SK-N-DZ (cell line): ENCODE measurements at places on chromosomes 4 and X.

- DNase-seq: no peak
These were observed 2.1 kb upstream of the TMEM165 start for GRCh38 chr4:55393461-55394320.

GRCh38 chrX:11765449-11765848 lies 7.4 kb downstream of the MSL3 start:
- no peak for DNase-seq

- DNase-seq: no peak
These were observed 18.4 kb downstream of the PAGE2 start for GRCh38 chrX:55107262-55107661.

GRCh38 chr4:106140601-106141000 lies 175.4 kb downstream of the TBCK start:
- DNase-seq: no peak

DNA sequence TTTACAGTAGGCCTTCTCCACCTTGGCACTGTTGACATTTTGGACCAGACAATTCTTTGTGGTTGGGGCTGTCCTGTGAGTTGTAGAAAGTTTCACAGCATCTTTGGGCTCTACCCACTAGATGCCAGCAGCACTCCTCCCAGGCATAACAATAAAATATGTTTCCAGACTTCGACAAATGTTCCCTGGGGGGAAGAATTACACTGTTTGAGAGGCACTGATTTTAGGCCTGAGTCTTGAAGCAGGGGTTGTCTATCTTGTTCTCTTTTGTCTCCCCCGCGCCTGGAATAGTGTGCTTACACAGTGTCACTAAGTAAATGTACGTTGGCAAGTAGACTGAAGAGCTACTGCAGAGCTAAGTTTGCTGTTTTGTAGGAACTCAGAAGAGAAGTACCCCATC lies 254.4 kb upstream of the BOD1L1 start:
- no peak for DNase-seq

DNA sequence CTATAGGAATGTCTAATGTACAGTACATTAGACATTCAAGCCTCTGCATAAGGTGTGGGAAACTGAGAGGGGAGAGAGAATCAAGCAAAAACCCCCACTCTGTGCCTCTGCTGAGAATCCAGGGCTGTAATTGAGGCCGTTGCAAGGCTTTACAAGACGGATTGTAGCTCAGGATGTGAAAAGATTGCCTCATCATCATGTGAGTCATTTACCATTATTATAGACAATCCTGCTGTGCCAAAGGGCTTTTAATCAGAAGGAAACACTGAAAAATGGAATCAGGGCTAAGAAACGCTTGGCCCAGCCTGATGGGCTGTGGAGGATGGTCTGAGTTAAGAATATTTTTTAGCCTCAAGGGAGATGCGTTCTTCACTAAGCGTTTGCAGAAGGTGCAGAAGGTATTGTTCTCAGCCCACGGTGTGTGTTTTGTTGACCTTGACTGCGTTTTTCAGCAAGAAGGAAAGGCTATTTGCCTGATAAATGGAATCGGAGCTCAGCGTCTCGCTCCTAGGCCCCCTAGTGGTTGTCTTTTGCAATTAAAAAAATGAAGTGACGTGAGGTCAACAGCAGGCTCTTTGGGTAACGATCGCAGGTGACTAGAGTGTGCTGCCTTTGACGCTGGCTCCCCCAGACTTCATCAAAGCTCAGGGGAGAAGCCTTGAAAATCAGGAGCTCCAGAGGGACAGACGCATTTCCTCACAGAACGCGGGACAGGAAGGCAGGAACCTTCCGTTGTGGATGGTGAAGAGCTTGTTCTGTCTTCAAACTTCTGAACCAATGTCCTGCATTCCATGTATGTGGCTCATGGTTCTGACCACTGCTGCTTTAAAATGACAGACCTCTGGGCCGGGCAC lies 18.1 kb upstream of the CHRNA9 start:
- peak; percentile 79 for DNase-seq

- no peak for DNase-seq
These were observed 230.7 kb upstream of the KCNIP4 start for GRCh38 chr4:22179124-22179874.

DNA sequence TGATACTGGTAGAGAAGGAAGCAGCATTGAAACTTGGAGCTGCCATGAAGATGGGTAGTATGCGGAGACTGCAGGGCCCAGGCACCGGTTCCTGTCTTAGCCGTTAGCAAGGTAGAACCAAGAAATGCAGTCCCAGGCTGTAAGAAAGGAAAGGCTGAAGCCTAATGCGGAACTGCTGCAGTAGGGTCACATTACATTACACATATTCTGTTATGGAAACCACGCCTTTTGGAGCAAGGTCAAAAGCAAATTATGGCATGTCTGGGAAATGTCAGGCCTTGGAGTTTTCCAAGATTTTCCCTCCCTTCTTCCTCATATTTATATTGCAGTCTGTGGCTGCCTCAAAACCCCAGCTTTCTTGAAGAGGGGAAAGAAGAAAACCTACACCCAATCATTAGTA lies 204.8 kb upstream of the RASGEF1B start:
- DNase-seq: no peak

GRCh38 chrX:1486177-1486576 lies 33.5 kb upstream of the ASMTL start:
- no peak for DNase-seq

DNA sequence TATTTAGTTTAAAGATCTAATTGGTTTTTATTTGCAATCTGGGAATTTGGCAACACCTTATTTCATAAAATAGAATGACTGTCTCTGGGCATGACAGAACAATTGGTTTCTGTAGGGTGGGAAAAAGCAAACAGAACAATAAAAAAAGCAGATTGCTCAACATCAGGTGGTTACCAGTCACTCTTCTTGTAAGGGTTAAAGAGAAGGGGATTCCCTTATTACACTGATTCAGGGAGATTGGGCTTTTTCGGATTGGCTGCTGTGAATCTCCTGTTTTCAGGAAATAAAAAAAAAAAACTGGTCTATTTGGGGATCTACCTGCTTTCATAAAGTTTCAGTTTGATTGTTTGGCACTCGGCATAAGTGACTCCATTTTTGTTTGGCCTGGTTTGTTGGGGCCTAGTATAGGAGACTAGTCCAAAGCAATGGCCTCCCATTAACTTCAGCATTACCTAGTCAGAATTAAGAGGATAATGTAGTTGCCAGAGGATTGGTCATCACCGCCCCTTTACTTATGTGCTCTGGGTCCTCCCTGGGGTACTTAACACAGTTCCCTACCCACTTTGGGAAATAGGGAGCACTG lies 380.5 kb downstream of the IDS start:
- DNase-seq: no peak

DNA sequence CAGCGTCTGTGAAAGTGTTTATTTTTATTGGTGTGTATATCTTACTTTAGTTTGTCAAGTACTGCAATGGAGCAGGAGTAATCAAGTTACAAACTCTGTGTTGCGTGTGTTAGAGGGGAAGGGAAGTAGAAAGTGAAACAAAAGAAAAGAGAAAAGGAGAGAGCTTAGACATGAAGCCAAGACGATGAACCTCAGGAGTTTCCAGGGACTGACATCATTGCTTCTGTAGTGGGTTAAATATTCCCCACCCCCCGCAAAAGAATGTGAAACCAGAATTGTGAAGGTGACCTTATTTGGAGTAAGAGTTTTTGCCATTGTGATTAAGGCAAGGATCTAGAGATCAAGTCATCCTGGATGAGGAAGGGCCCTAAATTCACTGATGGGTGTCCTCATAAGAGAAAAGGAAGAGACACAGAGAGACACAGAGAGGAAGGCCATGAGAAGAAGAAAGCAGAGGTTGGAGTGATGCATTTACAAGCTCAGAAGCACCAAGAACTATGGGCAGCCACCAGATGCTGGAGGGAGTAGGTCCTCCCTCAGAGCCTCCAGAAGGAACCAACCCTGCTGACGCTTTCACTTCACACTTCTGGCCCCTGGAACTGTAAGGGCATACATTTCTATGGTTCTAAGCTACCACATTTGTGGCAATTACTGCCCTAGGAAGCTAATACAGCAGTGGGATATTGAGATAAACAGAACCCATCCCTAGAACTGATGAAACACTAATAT lies 173.6 kb upstream of the SFRP2 start:
- no peak for DNase-seq

DNA sequence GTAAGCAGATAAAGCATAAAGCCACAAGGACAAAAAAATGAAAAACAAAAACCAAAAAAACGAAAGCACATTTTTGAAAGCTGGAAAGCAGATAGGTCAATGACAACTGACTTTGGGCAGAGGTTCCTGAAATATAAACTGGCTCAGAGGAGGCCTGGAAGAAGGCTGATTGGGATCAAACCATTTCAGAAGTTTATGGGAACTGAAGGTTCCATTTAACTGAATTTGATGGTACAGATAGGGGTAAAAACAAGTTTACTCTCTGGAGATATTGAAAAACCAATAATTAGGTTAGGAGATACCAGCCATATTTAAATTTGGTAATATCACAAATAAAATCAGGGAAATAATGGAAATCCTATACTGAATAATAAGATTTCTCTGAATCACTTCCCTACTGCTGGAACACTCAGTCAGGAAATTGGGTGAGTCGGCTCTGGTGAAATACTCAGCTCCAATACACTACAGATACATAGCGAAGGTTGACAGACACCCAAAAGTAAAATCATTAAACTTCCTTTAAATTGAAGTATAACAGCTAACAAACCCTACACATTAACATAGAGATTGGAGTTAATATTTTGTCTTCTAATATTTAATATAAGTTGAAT lies 1584.3 kb downstream of the STIM2 start:
- DNase-seq: peak; percentile 54

- no peak for DNase-seq
These were observed 7.8 kb downstream of the DOCK11 start for GRCh38 chrX:118503260-118504041.

DNA sequence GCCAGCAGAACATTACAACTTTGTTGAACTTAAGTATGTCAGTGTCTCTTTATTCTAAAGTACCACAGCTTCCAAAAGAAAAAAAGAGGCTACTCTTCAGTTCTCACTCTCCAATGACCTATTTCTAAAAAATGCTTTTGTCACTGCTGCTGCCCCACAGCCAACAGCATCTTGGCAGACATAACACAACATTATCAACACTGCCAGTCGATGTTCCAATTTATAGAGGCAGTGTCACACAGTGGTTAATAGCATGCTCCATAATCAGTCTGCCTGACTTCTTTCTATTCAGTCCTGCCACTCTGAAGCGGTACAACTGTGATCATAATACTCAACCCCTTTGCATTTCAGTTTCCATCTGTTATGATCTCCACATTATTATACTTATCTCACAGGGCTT lies 69.2 kb downstream of the PLS3 start:
- DNase-seq: no peak

- DNase-seq: no peak
These were observed 355.2 kb upstream of the GALNT7 start for GRCh38 chr4:172813359-172813923.

- DNase-seq: no peak
These were observed 17.3 kb upstream of the RBM41 start for GRCh38 chrX:107135965-107136307.

GRCh38 chr4:7411896-7412553 lies 22.7 kb downstream of the PSAPL1 start:
- DNase-seq: no peak

DNA sequence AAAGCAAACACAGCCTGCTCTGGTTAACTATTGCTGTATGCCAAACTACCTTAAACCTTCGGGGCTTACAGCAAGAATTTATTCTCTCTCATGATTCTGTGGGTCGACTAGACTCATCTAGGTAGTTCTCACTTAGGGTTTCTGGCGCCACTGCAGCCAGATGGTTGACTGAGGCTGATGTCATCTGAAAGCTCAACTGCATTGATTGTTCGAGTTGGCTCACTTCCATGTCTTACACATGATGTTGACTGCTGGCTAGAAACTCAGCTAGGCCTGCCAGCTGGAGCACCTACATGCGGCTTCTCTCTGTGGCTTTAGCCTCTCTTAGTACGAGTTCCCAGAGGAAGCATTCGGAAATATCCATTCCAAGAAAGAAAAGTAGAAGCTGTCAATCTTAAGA lies 103.2 kb downstream of the SRPX start:
- DNase-seq: no peak

- no peak for DNase-seq
These were observed 156.9 kb upstream of the TTC29 start for GRCh38 chr4:147102596-147102995.

GRCh38 chrX:154441564-154441963 lies 2.4 kb upstream of the FAM50A start:
- no peak for DNase-seq

DNA sequence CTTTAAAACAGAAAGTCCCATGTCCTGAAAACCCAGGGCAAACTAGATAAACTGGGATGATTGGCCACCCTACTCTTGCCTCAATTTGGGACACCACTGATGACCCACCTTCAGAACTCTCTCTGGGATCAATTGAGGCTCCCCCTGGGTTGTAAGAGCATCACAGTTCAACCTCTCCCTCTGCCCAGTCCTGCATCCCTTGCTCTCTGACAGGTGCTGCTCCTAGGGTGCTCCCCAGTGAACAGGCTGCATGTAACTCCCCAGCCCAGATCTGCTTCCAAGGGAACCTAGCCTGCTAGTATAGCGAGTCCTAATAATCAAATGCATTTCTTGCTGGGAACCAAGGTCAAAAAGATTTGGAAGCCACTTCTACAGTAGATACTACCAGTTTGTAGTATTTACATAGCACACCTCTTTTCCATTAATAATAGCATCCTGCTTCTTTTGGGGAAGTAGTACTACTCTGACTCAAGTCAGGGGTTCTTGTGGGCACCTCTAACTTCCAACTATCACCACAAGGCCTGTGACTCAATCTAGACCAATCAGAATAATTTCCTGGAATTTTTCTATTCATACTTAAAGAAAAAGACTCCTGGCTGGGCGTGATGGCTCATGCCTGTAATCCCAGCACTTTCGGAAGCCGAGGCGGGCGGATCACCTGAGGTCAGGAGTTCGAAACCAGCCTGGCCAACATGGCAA lies 42.1 kb upstream of the SPINK2 start:
- no peak for DNase-seq

DNA sequence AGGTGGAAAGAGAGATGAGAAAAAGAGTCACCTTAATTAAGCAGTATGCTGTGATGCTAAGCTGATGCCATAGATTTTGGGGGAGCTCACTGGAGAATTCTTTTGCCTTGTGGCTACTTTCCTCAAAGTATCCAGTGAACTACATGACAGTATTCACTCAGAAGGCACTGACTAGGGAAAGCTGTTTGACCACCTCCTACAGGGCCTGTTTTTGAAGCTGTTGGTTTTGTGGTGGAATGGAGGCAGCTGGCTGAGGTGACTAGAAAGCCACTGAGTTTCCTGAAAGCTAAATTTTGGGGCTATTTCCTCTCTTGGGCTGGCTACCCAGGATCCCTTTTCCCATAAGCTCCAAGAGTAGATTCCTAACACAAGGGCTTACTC lies 124.8 kb upstream of the EOLA2 start:
- DNase-seq: no peak

GRCh38 chr4:156578005-156578404 lies 393.6 kb downstream of the PDGFC start:
- DNase-seq: no peak

- no peak for DNase-seq
These were observed 222.7 kb upstream of the LNX1 start for GRCh38 chr4:53813998-53814397.

DNA sequence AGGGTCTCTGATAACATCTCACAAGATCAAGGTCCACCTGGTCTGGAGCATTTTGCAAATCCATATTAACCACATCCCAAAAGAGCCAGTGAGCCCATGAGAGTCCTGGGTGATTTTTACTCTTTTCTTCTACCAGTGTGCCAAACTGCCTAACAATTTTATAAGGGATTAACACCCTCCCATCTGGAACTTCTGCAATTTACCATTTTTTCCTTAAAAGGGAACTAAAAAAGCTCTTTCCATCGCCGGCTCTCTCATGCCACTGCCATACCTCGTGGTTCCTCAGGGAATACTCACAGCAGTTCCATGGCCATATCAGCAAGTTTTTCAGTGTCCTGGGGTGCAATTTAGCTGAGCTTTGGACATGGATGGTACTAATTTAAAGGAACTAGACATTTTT lies 55.7 kb downstream of the SEPSECS start:
- DNase-seq: no peak
